A549 treated with CORT108297 at 1 μM for 4 hours (cell line): ENCODE measurements at places on chromosomes 6 and 20. TPM values are rescaled to one million over a fixed set of nuclear protein-coding genes. Genes with fewer than 3 reads are reported as not detected.

Gene FARS2
- total RNA-seq: 10.3 to 11.5 TPM (median 11.1 TPM) in 5 replicates

Gene SUPT3H
- total RNA-seq: 3.0 to 4.7 TPM (median 4.2 TPM) in 5 replicates

Gene KHDC1
- total RNA-seq: 3.6 to 4.5 TPM (median 4.1 TPM) in 5 replicates

Gene TNF
- total RNA-seq: 0.06 to 0.36 TPM (median 0.09 TPM) in 4 of 5 replicates, not detected in the other

Gene NELFCD
- 42.9 to 47.5 TPM (median 45.0 TPM) in 5 replicates for total RNA-seq

Gene RALY
- total RNA-seq: 118 to 158 TPM (median 156 TPM) in 5 replicates

Gene RIN2
- total RNA-seq: 26.6 to 29.8 TPM (median 29.4 TPM) in 5 replicates

Gene JAG1
- 32.8 to 46.3 TPM (median 41.2 TPM) in 5 replicates for total RNA-seq

Gene NKAIN4
- total RNA-seq: 5.4 to 9.4 TPM (median 6.4 TPM) in 5 replicates

Gene R3HDML
- 0.20 to 0.62 TPM (median 0.25 TPM) in 4 of 5 replicates, not detected in the other for total RNA-seq

Gene UBD
- 0.46 to 0.99 TPM (median 0.64 TPM) in 5 replicates for total RNA-seq

Gene RFX6
- total RNA-seq: 0.03 TPM in 1 of 5 replicates, not detected in the others

Gene CST3
- 224 to 428 TPM (median 398 TPM) in 5 replicates for total RNA-seq

Gene SIRPD
- not detected in 5 replicates for total RNA-seq

Gene ZSCAN16
- 3.9 to 5.1 TPM (median 4.2 TPM) in 5 replicates for total RNA-seq

Gene OPRL1
- 0.52 to 0.80 TPM (median 0.54 TPM) in 5 replicates for total RNA-seq

Gene MCHR2
- total RNA-seq: not detected in 5 replicates

Gene IL17A
- total RNA-seq: not detected in 5 replicates

Gene CPNE5
- 0.06 to 0.12 TPM (median 0.09 TPM) in 4 of 5 replicates, not detected in the other for total RNA-seq

Gene DCDC2
- 2.8 to 3.5 TPM (median 3.2 TPM) in 5 replicates for total RNA-seq

Gene PSMB8
- total RNA-seq: 20.3 to 22.9 TPM (median 21.4 TPM) in 5 replicates

Gene C20orf144
- 0.08 to 0.13 TPM (median 0.10 TPM) in 4 of 5 replicates, not detected in the other for total RNA-seq

Gene FOXQ1
- total RNA-seq: 2.5 to 5.2 TPM (median 5.1 TPM) in 5 replicates

Gene PTGIS
- total RNA-seq: 0.04 to 0.09 TPM (median 0.07 TPM) in 3 of 5 replicates, not detected in the others

Gene FNDC11
- total RNA-seq: 0.13 to 0.38 TPM (median 0.17 TPM) in 5 replicates

Gene ADRM1
- 154 to 199 TPM (median 192 TPM) in 5 replicates for total RNA-seq

Gene EMILIN3
- 0.27 to 0.55 TPM (median 0.50 TPM) in 5 replicates for total RNA-seq

Gene ADGRF4
- 7.4 to 9.6 TPM (median 8.0 TPM) in 5 replicates for total RNA-seq
